Pons (tissue), 1 donor: ENCODE measurements at places on chromosomes 13 and 19.
A peak's percentile ranks its signal among the peaks of the same experiment; 100 is the strongest.

- no peak for DNase-seq
Observed at GRCh38 chr13:36082396-36082795, 48.8 kb downstream of the DCLK1 start.

GRCh38 chr13:32581177-32581786 lies 5.0 kb upstream of the PDS5B start:
- peak; percentile 39 for DNase-seq

- no peak for DNase-seq
Observed at GRCh38 chr13:34175551-34175950, 357.6 kb downstream of the RFC3 start.

GRCh38 chr19:10858204-10858828 lies 10.1 kb downstream of the C19orf38 start:
- no peak for DNase-seq

GRCh38 chr19:51637362-51637978 lies 7.3 kb upstream of the SIGLEC5 start:
- DNase-seq: no peak

GRCh38 chr19:49010453-49010852 lies 6.4 kb downstream of the LHB start:
- DNase-seq: no peak

- DNase-seq: peak; percentile 58
Observed at GRCh38 chr19:48608798-48609263, 2.3 kb downstream of the SPACA4 start.

DNA sequence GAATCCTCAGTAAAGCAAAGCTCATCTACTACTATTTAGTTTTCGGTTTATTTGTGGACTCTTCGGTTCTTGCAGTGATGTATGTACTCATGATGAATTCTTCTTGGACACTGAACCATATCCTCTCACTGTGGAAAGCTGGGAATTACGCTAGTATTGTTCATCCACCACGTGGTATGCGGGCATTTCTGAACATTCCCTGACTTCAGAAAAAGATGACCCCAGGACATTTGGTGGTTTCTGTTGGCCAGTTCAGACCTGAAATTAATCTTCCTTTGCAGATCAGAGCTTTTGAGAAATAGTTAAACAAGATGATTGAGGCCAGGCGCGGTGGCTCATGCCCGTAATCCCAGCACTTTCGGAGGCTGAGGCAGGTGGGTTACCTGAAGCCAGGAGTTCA lies 25.3 kb upstream of the FBN3 start:
- DNase-seq: no peak

DNA sequence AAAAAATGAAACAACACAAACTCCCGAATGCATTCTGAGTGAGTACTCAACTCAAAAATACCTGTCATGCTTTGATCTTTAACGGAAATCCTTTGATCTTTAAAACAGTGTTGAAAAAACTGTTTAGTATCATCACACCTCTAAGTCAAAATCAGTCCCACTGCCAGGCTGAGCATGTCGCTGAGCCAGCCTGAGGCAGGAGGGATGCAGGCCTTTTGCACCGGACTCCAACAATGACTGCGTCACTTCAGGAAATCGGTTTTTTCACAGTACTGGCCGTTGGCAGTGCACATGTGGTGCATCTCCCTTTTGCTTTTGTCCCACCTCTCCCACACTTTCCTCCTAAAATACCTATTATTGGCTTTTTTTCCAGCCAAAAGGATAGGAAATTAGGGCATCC lies 78.2 kb downstream of the SHISA2 start:
- no peak for DNase-seq

GRCh38 chr13:67070306-67070705 lies 159.8 kb downstream of the PCDH9 start:
- DNase-seq: no peak

GRCh38 chr13:64528838-64529237 lies 2701.3 kb downstream of the PCDH9 start:
- no peak for DNase-seq

DNA sequence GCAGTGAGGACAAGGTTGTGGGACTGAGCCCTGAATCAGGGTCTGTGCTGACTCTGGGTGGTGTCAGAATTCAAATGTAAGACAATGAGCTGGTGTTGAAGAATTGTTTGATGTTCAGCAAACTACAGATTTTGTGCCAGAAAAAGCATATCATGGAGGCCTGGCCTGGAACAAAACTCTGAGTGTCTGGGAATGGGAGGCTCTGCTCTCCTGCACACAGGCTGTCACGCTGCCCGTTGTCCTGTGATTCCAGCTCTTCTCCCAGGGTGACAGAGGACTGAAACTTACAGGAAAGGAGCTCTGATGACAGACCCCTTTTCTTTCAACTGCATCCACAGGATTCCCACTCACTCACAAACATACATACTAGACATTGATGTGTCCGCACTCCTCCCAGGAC lies 120.1 kb downstream of the ZNF486 start:
- peak; percentile 84 for DNase-seq

DNA sequence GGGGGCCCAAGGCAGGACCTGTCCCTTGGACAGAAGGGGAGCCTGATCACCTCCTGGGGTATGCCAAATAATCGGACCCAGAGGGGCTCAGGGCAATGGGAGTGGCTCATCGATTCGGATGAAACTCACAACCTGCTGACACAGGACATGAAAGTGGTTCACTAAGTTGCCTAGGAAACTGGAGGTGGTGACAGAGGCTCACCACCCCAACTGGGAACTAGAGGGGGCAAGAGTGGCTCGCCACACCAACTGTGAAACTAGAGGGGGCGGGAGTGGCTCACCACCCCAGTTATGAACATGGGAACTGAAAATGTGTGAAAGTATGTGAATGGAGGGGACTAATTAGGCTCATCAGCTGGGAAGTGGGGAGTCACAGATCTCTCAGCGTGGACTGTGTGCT lies 46.3 kb upstream of the ZNF737 start:
- DNase-seq: no peak

GRCh38 chr13:18952225-18953016 lies 229.2 kb downstream of the TUBA3C start:
- no peak for DNase-seq

DNA sequence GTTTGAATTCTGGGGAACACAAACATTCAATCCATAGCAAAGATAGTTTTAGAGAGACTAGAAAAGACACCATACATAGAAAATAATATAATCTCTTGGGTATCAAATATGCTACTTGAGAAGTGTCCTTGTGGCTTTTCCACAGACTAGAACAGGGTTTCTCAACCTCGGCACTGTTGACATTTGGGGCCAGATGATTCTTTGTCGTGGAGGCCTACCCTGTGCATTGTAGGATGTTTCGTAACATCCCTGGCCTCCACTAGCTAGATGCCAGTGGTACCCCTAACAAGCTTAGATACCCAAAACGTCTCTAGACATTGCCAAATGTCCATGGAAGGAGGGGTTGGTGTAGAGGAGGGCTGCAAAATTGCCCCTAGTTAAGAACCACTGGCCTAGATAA lies 2.2 kb upstream of the ESD start:
- DNase-seq: no peak

DNA sequence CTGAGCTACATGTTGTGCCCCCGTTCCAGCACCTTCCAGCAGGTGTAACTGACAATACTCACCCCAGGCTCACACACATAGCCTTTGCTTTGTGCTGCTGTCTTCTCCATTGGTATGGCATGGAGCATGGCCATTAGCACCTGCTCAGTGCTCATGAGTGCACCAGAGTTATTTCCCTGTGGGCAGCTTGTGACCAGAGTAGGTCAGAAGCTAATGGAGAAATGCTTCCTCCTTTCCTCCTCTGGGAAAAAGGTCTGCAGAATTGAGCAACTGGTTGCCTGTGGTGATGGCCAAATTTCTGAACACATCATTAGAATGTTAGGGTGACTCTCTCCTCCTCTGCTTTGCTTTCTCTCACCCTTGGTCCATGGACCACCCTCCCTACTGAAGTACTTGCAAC lies 344.5 kb upstream of the TMTC4 start:
- DNase-seq: no peak

GRCh38 chr13:93562676-93563075 lies 336.1 kb downstream of the GPC6 start:
- no peak for DNase-seq

DNA sequence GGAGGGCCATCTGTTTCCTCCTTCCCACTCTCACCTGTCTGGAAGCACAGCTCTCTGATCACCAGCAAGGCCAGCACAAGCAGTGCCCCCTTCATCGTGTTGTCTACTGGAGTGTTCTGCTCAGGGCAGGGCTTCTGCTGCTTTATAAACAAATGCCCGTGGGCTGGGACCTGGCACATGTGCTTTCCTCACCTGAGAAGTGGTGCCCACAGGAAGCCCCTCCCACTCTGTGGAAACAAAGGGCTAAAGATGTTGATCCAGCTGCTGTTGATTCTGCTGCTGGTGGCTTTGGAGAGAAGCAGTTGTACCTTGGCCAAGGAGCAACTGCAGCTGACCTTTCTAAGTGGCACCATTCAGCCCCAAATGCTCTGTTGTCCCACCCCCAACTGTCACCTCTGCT lies 26.4 kb upstream of the ZNF181 start:
- DNase-seq: no peak

GRCh38 chr13:90238413-90238812 lies 1109.1 kb upstream of the MIR17HG start:
- no peak for DNase-seq

GRCh38 chr19:14072535-14073260 lies at the start of gene MISP3:
MISP3 (plus strand) TSS chr19:14072786; CDS start chr19:14073310, 524 bp downstream.
- DNase-seq: no peak

GRCh38 chr13:72920097-72920496 lies 138.2 kb downstream of the PIBF1 start:
- DNase-seq: peak; percentile 27

DNA sequence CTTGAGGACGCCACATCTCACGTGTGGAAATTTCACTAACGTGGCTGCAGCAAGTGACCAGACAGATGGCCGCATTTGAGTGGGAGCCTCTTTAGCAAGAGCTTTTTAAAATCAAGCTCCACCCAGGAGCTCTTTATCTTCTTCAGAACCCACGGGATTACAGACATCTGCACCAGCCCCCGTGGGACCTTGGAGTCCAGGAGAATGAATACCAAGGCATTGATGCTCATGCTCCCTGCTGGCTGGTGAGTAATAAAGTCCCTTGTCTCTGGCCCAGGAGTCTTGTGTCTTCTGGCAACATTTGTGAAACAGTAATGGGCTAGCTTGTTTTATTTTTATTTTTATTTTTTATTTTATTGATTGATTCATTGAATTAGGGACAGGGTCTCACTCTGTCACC lies 64.4 kb downstream of the TRPM4 start:
- DNase-seq: no peak

- no peak for DNase-seq
Observed at GRCh38 chr19:50333737-50334617, 4.8 kb upstream of the KCNC3 start.

DNA sequence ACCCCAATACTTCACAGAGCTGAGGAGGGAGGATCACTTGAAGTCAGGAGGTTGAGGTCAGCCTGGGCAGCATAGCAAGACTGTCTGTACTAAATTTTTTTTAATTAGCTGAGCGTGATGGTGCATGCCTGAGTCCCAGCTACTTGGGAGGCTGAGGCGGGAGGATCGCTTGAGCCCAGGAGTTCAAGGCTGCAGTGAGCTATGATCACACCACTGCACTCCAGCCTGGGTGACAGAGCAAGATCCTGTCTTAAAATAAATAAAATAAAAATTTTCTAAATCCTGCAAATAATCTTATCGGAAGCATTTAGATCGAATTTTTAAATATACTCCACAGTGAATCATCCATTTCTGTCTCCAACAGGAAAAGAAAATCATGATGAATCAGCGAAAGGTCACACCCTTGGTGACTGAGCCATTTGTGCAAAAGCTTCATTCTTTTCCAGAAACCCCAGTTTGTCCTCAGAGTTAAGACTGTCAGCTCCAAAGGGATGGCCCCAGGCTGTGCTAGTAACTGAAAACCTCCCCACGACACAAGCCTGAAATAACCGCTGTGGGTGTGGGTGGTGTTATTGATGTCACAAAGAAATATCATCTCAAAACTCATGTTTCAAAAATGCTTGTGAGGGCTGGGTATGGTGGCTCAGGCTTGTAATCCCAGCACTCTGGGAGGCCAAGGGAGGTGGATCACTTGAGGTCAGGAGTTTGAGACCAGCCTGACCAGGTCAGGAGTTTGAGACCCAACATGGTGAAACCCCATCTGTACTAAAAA lies 167.6 kb downstream of the PTPRS start:
- DNase-seq: no peak

DNA sequence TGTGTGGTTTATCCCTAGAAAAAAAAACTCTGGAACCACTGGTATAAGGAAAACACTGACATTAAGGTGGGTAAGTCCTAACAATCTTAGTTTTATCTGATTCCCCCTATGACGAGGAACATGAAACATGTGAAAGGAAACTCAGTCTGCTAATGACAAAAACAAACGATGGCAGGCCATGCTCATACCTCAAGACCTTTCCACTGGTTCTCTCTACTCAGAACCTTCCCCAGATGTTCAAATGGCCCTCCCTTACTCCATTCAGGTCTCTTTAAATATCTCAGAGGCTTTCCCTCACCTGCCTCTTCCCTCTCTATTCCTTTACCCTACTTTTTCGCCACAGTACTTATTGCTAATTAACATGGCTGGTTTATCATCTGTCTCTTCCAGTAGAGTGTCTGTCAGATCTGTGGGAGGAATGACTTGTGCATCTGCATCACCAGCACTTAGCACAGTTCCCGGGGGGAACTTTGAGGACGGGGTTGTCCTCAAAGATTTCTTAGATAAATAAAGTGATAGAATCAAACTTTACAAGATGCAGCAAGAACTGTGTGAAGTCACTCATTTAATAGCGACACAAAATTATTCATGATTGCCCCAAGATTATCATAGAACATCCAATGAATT lies 1.5 kb downstream of the TUBGCP3 start:
- no peak for DNase-seq

DNA sequence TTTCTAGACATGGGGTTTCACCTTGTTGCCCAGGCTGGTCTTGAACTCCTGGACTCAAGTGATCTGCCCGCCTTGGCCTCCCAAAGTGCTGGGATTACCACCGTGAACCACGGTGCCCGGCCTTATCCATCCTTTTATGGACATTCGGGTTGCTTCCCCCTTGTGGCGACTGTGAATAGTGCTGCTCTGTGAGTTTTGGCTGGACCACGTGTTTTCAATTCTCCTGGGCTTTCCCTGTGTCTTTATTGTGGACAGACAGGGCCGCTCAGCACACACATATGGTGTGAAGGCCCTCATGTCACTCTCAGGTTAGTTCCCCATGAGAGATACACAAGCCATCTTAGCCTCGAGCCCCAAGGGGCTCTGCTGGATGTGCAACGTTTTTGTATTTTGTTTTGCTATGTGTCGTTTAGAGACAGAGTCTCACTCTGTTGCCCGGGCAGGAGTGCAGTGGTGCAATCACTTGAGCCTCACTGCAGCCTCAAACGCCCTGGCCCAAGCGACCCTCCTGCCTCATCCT lies 40.5 kb downstream of the MAU2 start:
- DNase-seq: peak; percentile 76

DNA sequence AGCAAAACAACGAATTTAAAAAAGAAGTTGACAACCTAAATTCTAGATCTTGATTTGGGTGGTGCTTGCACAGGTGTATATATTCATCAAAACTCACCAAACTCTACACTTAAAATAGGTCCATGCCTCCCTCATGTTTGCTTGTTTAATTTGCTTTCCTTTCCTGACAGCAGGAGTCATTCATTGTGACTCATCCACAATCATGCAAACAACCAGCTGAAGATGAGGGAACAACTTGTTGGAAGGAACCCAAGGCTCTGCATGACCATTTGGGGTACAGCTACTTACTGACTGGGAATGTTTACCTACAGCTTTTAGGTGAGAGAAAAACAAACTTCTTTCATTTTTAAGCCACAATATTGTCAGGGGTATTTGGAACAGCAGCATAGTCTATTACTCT lies 96.6 kb downstream of the RXFP2 start:
- DNase-seq: no peak

GRCh38 chr13:65990684-65991083 lies 1239.5 kb downstream of the PCDH9 start:
- no peak for DNase-seq

GRCh38 chr19:7933828-7934725 lies 8.1 kb upstream of the CTXN1 start:
- no peak for DNase-seq
